ENCODE measurements at places on chromosomes 5 and 9.

DNA sequence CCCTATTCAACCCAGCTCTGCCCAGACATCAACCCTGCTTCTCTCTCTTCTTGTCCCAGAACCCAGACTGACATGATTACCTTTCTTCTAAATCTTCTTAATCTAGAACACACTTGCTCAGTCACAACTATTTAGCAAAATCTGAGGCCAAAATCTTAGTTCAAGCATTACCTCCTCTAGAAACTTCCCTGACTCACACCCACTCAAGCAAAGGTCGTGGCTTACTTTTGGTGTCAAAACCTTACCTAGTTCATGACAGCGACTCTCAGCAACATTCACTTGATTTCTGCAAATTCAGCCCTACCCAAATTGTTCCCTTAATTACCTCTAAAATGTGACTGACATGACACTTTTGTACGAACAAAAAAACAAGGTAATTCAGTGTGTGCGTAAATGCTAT is 130.2 kb downstream of the TLE1 start:
- DNase-seq = no peak

GRCh38 chr5:107451028-107451427 is 219.7 kb downstream of the EFNA5 start:
- DNase-seq = no peak

DNA sequence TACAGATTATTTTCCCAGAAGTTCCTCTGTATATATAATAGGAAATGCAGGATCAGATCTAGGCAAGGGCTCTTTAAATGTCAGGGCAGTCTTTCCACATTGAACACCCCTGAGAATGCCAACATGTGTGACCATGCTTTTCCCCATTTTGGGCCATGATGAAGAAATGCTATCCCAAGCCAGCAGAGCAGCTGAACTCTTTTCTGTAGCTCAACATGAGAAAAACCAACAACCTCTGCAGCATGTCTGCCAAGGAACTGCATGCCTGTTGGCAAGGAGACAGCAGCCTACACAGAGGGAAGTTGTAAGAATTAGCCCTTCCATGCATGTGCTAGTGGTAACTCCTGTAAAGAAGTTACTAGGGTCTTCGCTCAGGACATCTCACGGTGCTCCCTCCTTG is 9.5 kb upstream of the IFNK start:
- no peak for DNase-seq

GRCh38 chr9:19246891-19247290 is 16.4 kb downstream of the DENND4C start:
- DNase-seq = no peak

DNA sequence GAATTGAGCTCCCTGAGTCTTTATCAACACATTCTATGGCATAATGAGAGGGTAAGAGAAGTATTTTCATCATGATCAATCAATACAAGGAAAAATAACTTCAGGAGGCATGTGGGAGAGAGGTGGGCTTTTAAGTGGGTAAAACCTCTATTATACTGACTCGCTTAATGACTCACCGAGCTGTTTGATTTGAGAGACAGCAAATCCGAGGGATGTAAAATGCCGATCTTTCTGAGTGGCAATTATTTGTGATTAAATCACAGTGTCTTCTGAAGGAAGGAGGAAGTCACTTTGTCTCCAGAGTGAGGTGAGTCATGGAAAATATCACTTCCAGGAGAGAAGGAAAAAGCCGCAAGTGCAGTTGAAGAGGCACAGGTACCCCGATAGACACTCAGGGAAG is 320.4 kb downstream of the DRD1 start:
- DNase-seq = no peak

- DNase-seq = no peak
Observed at GRCh38 chr5:115289104-115289503, 7.3 kb downstream of the CCDC112 start.

- DNase-seq = no peak
Observed at GRCh38 chr9:115882911-115883310, 270.7 kb upstream of the PAPPA start.

- no peak for DNase-seq
Observed at GRCh38 chr5:78659714-78660113, 11.1 kb upstream of the LHFPL2 start.

DNA sequence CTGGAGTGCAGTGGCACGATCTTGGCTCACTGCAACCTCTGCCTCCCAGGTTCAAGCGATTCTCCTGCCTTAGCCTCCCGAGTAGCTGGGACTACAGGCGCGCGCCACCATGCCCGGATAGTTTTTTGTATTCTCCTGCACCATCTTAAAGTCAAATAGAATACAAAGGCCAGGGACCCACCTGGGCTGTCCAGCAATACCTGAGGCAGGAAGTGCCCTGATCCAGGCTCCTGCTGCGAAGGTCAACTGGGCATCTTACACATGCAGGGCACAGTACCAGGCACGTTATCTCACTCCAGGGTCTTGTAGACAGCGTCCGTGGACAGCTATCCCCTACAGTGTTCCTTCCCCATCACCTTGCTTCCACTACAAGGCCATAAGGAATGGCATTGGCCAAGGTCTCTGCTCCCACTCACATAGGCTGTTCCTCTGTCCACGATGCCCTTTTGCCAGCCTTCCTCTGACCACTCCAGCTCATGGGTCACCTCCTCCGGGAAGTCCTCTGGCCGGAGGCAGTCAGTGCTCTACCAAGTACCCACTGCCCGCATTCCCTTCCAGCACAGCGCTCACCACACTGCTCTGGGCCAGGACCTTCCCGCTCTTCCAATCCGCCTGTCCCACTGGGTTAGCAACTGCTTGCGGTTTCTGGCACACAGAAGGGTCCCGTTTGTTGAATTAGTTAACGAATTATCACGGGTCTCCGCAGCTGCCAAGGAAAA is 978 bp downstream of the P4HA2 start:
- no peak for DNase-seq

GRCh38 chr5:124744170-124744971 is 2.1 kb downstream of the ZNF608 start:
- no peak for DNase-seq

GRCh38 chr5:88813805-88814575 is 69.0 kb downstream of the MEF2C start:
- no peak for DNase-seq

GRCh38 chr5:162664846-162665245 is 597.3 kb downstream of the GABRG2 start:
- DNase-seq = no peak

DNA sequence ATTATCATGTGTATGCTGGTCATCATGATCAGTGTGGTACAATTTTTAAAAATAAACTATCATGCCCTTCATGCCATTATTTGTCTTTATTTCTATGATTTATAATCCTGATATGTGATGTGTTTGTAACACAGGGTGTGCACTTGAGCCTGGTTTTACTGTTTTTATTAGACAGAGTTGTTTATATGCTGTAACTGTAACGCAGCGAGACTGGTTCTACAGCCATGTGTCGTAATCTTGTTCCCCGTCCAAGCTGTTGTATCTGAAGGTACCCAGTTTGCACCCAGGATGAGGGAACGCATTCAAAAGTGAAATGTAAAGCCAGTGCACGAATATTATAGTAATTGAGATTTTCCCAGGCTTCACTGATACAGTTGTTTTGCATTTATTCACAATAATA is 28.2 kb downstream of the SNX18 start:
- DNase-seq = no peak

GRCh38 chr9:113566712-113567071 is 103.2 kb downstream of the RGS3 start:
- no peak for DNase-seq

DNA sequence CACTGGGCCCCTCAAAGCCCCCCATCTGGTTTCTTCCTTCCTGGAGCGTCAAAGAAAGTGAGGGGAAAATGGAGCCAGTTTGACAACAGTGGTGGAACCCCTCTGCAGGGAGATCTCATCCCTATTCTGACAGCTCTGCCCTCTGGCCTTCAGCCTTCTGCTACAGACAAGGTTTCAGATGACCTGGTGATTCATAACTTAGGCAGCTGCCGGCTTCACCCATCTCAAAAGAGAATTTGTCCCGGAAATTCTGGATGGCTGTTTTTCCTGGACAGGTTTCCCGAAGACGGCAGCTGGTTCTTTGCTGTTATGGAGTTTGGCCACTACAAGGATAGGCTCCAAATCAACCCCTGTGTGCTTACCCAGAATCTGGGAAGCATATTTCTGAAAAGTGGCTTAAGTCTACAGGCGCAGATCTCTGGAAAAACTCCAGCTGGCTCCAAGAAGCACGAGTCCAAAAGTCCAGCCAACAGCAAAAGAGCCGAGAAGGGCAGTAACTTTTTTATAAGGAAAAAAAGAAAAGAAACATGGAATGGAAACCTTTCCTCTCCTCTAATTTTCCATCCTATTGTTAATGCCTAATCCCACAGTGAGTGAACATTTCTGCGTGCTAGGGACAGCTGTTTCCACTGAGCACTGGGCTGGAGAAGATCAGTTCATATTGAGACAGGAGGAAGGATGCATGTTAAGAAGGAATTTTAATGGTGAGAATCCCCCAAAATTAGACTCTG is 54.5 kb downstream of the ZNF366 start:
- no peak for DNase-seq

GRCh38 chr5:107781451-107781850 is 110.7 kb upstream of the EFNA5 start:
- DNase-seq = no peak

- DNase-seq = no peak
Observed at GRCh38 chr9:136603901-136604814, 58.3 kb upstream of the NOTCH1 start.

- DNase-seq = no peak
Observed at GRCh38 chr5:158139161-158139560, 280.2 kb upstream of the CLINT1 start.

DNA sequence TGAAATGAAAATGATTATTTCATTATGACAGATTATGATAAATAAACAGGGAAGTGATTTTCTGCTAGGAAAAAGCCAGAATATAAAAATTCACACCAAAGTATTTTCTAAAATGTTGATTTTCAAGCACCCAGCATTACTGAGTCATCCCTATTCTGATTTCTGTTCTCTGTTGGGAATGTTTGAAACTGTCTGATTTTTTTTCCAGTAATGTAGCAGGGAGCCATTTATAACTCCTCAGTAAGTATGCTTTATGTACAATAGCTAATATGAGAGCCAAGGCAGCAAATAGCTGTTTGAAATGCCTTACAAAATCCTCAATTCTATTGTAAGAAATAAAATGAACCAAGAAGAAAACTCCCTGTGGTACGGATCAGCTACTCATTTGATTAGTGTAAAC is 471.7 kb upstream of the TYRP1 start:
- DNase-seq = no peak

DNA sequence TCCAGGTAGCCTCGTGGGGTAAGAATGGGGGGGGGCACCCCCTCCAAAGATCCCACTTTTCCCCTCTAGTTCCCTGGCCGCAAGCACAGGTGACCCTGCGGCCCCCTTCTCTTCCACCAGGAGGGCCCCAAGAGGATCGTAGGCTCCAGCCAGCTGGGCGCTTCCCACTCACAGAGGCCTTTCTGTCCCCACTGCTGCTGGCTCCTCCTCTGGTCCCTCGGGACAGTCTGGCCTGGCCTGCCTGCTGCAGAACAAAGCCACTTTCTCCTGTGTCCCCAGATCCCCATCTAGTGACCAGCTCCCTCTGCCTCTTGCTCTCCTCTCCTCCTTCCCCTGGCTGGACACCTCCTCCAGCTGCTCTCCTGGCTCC is 534 bp upstream of the SAPCD2 start:
- peak; percentile 57 for DNase-seq

DNA sequence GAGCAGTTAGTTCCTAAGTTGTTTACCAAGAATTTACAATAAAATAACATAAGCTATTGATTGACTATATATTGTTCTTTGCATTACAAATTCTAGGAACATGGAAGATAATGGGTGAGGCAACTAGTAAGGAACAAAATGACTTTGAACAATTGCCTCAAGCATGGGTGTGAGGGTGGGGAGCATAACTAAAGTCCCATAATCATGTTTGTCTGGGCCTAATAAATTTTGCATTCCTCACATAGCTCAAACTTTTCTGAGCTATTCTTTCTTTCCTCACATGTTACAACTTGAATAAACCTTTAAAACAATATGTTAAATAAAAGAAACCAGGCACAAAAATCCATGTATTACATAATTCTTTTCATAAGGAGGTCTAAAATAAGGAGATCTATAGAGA is 1066.1 kb downstream of the NR2F1-AS1 start:
- no peak for DNase-seq

DNA sequence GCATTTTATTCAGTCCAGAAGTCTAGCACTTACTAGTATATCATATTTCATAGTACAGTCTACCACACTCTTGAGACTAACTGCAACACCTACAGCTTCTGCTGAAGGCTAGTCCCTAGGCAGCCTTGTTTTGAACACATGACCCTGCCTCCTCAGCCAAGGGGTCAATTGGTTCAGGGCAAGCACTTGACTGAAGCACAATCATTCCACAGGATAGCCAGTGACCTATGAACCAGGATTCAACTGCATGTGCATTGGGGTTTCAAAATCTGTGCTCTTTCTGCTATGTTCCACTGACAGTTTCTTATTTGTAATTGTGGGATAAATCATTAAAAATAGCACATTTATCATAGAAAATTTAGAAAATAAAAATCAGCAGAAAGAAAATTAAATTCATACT is 186.8 kb downstream of the TMEM161B start:
- DNase-seq = no peak

DNA sequence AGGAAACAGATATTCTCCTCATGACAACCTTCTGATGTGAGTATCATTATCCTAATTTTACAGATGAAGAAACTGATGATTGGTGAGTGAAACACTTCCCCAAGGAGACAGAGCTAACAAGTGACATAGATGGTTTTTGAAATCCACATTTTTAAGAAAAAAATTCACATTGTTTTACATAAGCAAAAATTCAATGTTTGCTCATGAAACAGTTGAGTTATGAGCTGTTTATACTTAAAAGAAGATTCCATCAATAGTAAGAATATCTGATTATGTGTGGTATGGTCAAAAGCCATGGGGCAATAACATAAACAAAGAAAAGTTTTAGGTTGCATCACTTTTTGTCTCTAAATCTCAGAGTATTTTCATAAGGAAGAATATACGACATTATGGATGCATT is 167.9 kb upstream of the PAPPA start:
- DNase-seq = no peak

GRCh38 chr5:135216471-135217343 is 182.3 kb downstream of the MACROH2A1 start:
- no peak for DNase-seq

GRCh38 chr9:19665146-19665863 is 123.5 kb downstream of the SLC24A2 start:
- no peak for DNase-seq
